ENCODE measurements at places on chromosomes 6 and 20.
A peak's percentile ranks its signal among the peaks of the same experiment; 100 is the strongest.

GRCh38 chr20:35120012-35120701 lies 27.0 kb downstream of the EDEM2 start:
- peak; percentile 5 for DNase-seq

GRCh38 chr6:152575621-152576150 lies 61.5 kb downstream of the SYNE1 start:
- DNase-seq, result peak; percentile 86

GRCh38 chr6:153966001-153966400 lies 73.0 kb upstream of the OPRM1 start:
- no peak for DNase-seq

- DNase-seq, result no peak
Measured at GRCh38 chr6:135796643-135797305, 54.7 kb upstream of the PDE7B start.

GRCh38 chr6:35359346-35359743 lies 17.0 kb downstream of the PPARD start:
- DNase-seq, result no peak

DNA sequence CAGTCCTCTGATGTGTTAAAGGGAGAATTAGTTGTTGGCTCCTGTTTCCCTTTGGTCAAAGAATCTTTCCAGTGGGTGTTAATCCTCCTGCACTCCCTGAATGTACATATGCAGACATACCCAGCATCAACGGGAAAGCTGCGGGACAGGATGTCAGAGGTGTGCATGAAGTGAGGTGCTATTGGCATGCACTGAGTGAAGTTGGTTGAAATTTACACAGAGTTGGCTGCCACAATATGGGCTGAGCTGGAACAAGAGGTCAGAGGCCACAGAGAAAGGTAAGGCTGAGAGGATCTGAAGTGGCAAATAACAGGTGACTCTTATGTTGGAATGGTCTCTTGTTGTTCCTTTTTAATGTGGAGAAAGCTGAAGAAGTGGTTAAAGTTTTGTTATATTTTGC lies 82.7 kb upstream of the AKIRIN2 start:
- no peak for DNase-seq

- DNase-seq, result no peak
Measured at GRCh38 chr6:16533210-16533609, 228.1 kb downstream of the ATXN1 start.

- DNase-seq, result no peak
Measured at GRCh38 chr6:145587334-145587733, 148.0 kb downstream of the EPM2A start.

DNA sequence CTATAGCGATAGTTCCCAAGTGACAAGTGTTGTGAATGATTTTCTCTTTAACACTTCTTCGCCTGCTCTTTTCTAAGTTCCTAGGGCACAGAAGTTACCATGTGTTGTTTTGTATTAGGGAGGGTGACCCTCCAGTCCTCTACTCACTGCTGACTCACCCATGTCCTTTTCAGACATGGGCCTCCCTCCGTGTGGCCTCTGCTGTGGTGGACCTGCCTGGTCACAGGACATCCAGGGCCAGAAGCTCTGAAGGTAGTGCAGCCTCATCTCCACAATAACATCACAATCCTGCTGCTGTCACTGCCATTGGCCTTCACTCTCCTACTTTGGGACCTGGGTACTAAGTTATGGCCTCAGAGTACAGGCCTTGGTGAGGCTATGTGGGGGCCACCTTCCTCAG lies 87.1 kb upstream of the TNFAIP3 start:
- no peak for DNase-seq

DNA sequence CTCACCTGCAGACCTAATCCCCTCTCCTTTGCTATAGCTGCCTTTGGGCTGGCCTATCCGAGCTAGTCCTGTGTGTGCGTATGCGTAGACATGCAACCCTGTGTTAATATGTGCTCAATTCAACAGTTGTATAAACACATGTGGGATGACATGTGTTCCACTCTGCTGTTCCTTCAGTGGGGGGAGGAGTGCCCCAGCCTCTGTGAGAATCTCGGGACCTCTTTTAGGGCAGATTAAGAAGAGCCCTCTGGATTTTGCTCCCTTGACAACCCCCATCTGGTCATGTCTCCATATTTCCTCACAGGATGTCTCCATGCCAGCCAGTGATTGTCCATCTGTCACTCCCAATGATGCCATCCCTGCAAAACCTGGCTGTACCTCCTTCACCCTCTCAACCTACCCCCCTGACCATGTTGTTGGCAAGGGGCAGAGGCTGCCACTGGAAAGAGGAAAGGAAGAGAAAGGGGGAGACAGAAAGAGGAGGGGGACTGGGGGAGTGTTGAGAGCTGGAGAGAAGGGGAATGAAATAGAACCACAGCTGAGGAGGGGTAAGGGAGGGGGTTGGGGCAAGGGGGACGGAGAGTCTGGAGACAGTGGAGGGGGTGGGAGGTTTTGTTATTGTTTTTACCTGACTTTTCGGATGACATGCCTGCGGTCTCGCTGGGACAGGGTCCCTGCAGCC lies 417 bp downstream of the PRRT1 start:
- no peak for DNase-seq

- DNase-seq, result no peak
Measured at GRCh38 chr6:133705731-133706130, 183.2 kb upstream of the TCF21 start.

- DNase-seq, result peak; percentile 88
Measured at GRCh38 chr6:31356946-31357466, at the start of gene HLA-B. Gene HLA-B (minus strand): TSS chr6:31357179. CDS start chr6:31357158, 21 bp downstream.

DNA sequence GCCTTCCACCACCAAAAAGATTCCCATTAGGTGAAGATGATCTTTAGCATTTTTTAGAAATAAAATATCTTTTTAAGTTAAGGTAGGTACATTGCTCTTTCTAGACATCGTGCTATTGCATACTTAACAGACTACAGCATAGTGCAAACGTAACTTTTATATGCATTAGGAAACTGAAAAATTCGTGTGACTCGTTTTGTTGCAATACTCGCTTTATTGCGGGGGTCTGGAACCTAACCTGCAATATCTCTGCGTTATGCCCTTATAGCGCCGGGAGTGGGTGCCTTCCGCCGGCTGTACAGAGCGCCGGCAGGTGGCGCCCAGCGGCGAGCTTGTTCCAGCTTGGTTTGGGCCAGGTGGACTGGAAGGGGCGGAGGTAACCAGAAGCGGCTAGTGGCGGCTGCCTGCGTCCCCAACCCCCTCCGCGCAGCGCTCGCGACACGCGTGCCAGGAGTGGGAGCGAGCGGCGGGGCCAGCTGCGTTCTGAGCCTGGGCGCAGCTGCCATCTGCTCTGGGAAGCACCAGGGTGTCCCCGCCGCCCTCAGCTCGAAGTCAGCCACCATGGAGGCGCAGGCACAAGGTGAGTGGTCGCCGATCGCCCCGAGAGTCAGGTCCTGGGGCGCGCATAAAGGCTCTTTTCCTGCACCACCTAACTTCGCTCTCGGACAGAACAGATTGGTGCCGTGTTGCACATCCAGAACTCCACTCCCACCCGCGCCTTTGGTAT lies at the start of gene TPD52L1:
TPD52L1 (plus strand) TSS at position 383 of the 727 bp plus-strand sequence; CDS start at position 562, 179 bp downstream.
- DNase-seq, result no peak

All from AML-193 (cell line).